ENCODE measurements at places on chromosomes 6 and 20.
A peak's percentile ranks its signal among the peaks of the same experiment; 100 is the strongest.

DNA sequence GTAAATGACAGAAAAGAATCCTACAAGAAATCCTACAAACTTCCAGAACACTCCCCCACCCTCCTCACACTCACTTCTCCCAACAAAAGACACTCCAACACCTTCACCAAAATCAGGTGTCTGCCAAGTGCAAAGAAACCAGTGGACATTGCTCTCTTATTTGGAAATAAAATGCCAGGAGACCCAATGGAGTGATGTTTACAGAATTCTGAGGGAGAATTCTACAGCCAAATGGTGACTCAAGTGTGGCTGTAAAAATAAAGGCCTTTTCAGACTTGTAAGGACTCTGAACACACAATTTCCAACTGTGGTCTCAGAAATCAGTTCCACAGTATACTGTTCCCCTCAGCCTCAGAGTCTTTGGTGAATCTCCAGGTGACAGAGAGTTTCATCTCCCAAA, 109.6 kb upstream of the CARMIL1 start:
- no peak for DNase-seq

DNA sequence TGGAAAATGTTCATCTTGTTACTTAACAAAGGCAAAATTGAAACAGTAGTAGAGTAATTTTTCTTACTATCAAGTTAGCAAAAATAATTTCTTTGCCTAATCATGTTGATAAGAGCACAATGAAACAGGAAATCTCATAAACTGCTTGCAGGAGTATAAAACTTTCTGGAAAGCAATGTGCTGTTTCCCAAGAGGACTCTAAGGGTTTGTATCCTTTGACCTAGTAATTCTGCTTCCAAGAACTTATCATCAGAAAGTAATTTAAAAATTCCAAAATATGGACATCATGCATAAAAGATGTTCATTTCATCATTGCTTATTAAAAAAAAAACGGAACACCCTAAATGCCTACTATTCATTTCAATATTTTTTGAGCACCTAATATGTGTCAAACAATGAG, 46.1 kb upstream of the TNFAIP3 start:
- no peak for DNase-seq

DNA sequence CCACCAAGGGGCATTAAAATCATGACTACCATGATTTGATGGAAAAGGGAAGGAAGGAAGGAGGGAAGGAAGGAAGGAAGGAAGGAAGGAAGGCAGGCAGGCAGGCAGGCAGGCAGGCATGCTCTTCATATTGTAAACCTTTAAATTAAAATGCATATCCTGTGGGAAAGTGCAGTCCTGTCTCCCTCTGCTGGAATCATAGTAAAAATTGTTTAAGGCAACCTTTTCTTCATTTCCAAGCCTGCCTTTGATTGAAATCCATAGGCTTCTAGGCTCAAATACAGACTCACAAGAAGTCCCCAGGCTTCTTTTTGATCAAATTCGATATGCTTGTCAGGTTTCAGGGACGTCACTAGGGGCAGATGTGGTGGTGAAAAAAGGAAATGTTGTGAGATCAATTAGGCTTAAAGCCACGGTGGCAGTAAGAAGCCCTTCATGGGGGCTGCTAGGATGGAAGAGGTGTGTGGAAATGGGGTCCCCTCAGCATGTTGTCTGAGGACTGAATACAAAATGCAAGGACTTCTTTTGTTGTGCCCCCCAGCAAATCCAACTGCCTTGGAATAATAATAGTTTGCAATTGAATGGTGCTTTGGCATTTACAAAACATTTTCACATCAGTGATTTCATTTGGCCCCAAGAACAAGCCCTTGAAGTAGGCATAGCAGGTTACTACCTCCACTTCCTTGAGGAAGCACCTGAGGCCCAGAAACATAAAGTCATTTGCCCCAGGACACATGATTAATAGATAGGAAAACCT, 25.6 kb upstream of the GABRR1 start:
- peak; percentile 39 for DNase-seq

DNA sequence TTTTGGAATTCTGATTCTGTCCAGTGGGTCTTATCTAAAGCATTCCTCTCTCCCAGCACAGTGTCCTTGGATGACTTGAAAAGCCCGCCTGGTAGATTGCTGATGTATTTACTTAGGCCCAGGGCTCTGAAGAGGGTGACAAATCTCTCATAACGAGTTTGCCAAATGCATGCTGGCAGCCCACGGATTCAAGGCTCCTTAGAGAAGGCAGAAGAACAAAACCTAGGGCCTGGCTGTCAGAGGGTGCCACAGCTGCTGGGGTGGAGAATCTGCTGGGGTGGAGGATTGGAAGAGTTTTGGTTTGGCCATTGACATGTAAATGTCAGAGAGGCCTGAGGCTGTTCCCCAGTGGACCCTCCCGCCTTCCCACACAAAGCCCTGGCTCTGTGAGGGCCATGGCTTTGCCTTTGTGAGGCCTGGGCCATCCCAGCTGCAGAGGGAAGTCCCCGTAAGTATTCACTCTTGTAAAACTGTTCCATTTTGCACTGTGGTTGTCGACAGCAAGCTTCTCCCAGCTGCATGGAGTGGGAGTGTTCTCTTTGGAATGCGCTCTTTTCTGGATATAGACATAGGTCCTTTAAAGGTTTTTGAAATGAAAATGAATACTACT, 50.3 kb downstream of the ANKRD6 start:
- DNase-seq: no peak

DNA sequence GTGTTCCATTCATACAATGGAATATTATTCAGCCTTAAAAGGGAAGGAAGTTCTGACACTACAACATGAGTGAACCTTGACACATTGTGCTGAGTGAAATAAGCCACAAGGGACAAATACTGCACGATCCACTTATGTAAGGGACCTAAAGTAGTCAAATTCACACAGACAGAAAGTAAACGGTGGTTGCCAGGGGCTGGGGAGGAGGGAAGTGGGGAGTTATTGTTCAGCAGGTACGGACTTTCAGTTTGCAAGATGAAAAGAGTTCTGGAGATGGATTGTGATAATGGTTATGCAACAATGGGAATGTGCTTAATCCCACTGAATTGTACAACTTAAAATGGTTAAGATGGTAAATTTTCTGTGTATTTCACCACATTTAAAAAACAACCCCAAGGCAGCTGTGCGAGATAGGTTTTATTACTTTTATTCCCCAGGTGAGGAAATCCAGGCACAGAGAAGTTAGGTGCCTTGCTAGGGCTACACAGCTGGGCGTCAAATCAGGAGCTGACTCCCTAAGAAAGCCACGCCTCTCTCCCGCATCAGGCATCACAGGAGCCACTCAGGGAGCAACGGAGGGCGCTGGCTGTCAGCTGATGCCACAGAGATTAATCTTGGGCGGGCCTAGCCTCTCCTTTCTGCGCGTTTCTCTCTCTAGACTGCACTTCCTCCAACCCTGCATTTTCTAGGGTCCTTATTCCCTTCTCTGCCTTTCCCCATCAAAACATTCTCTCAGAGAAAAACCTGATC, 9.3 kb upstream of the TRAF3IP2 start:
- DNase-seq: no peak
